ENCODE measurements at places on chromosomes 7 and 10. TPM values are rescaled to one million over a fixed set of nuclear protein-coding genes. Genes with fewer than 3 reads are reported as not detected.

Gene KLF14
- total RNA-seq: not detected

Gene SRGN
- total RNA-seq: 0.10 TPM

Gene WEE2
- total RNA-seq: not detected

Gene PDZD7
- 0.85 TPM for total RNA-seq

Gene SEMA3E
- total RNA-seq: 0.42 TPM

DNA sequence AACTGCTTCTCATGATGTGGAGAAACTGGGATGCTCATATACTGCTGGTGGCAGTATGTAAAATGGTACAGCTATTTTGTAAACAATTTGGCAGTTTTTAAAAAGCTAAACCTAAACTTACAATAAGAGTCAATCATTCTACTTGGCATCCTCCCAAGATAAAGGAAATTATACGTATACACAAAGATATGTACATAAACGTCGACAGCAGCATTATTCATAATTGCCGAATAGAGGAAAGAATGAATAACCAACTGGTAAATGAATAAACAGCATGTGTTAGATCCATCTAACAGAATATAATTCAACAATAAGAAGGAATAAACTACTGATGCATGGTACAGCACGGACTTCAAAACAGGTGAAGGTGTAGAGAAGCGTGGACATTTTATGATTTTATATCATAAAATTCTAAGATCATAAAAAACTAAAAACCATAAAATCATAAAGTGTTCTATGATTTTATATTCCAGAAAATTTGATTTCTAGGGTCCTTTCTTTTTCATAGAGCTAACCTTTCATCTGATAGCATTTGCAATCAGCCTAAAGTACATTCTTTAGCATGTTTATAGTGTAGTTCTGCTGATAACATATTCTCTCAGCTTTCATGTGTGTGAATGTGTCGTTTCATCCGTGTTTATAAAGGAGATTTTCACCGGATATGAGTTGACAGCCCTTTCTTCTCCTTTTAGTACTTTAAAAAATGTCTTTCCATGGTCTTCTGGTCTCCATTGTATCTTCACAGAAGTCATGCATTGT is 261.5 kb downstream of the DIP2C start:
- no peak for DNase-seq

- no peak for DNase-seq
These were observed 226.3 kb upstream of the NPVF start for GRCh38 chr7:25454562-25455041.

- DNase-seq: no peak
These were observed 97.3 kb upstream of the PDLIM1 start for GRCh38 chr10:95388109-95388471.
